ENCODE measurements at places on chromosomes 3 and 15.

- DNase-seq, result no peak
Observed at GRCh38 chr3:58999774-59000160, 50.1 kb downstream of the CFAP20DC start.

DNA sequence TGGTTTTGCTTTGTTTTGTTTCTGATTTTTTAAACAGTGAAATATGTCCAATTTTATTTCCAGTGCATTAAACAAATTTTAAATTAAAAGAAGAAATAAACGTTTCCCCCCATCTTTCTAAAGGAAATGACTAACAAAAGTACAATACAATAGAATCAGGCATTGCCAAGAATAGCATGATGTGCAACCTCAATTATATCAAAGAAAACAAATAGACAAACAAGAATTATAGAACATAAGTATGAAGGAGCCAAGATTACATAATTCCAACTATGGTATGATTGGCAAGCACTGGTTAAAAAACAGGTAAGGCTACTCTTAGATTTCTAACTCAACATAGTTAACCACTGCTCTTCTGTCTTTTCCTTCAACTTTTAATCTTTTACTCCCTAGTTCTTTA is 26.4 kb downstream of the TIGIT start:
- no peak for DNase-seq

DNA sequence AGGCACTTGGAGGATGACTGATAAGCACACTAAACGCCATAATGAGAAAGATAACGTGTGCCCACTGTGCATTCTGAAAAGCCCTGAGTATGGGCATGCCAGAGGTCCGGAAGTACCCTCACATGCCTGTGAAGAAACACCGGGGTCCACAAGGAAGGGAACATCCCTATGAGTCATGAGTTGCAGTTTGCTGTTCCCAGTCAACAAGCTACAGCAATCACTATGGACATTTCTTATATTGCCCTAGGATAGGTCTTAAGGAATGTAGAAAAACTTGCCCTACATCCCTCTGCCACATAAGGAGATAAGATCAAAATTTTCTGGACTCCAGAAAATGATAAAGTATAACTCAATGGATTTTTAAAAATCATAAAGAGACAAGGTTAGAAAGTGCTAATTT is 9.9 kb downstream of the MB21D2 start:
- DNase-seq, result no peak

GRCh38 chr15:101453123-101454120 is 36.1 kb downstream of the PCSK6 start:
- DNase-seq, result no peak

- DNase-seq, result no peak
Observed at GRCh38 chr3:133703915-133704314, 42.2 kb upstream of the TOPBP1 start.

DNA sequence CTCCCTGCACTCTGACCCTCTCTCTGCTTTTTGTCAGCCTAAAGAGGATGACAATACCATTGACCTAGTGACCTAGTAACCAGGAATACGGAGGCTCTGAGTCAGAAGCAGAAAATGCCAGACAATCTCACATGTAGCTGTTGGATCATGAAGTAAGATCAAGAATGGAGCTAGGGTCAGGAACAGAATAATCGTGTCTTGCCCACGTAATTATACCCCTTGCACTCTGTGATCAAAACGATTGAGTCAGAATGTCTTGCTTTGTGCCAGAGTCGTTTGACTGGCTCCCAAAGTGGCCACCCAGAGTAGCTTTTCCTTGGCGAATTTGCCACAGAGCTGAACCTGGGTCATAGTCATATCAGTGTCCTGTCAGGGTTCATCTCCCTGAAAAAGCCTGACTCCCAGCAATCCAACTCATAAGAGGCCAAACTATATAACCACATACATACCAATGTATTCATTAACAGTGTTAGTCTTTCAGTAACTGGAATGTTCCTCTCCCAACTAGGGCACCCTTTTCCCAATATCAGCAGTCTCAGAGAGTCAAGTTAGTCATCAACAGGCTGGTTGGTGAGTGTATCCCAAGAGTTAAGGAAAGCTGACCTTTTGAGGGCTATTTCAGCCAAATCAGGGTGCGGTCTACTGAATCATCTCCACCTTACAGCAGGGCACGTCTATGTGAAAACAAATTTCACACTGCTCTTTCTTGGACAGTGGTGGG is 5.0 kb upstream of the CDV3 start:
- peak; percentile 99 for DNase-seq

DNA sequence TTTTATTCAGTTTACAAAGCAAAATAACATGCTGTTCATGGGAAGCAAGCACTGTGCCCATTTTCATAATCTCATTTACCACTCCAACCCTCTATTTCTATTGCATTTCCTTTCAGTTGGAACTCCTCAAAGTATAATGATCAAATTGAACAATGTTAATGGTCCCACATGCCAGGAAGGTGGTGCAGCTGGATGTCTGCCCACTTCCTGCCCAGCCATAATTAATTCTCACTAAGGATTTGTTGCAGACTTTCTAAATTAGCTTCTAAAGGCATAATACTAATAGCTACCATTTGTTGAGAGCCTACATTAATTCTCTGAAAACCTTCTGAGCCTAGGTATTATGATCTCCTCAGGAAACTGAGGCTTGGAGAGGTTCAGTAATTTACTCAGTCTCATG is 316.1 kb upstream of the TPM1 start:
- no peak for DNase-seq

GRCh38 chr3:141471160-141471559 is 15.7 kb upstream of the RASA2 start:
- no peak for DNase-seq

- no peak for DNase-seq
Observed at GRCh38 chr3:113055201-113055600, 64.4 kb downstream of the GTPBP8 start.

- DNase-seq, result no peak
Observed at GRCh38 chr3:49026536-49026935, 2.7 kb downstream of the IMPDH2 start.

GRCh38 chr3:187193181-187193580 is 4.1 kb upstream of the RTP1 start:
- DNase-seq, result no peak

- DNase-seq, result no peak
Observed at GRCh38 chr3:126039870-126040269, 44.1 kb downstream of the SLC41A3 start.
